Activated CD8-positive, alpha-beta memory T cell treated with anti-CD3 and anti-CD28 coated beads, Interleukin-2, amount 50 U/mL, for 4 hours (primary cell): ENCODE measurements at places on chromosomes 7 and 10.

DNA sequence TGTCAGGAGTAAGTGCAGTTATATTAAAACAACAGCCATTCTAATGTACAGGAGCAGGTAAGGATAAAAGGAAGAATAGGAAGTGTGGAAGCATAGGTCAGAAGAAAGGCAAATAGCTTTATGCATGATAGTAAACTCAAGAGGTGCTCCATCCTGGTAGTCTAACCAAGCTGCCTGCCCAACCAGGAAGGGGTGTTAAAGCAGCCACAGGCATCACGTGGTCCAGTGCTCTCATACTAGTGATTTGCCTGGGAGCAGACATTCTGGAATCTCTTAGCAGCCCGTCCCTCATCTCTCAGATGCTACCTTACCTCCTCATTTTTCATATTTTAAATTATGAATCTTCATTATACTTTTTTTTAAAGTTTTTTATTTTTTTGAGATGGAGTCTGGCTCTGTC is 18.5 kb downstream of the ABRAXAS2 start:
- no peak for DNase-seq

DNA sequence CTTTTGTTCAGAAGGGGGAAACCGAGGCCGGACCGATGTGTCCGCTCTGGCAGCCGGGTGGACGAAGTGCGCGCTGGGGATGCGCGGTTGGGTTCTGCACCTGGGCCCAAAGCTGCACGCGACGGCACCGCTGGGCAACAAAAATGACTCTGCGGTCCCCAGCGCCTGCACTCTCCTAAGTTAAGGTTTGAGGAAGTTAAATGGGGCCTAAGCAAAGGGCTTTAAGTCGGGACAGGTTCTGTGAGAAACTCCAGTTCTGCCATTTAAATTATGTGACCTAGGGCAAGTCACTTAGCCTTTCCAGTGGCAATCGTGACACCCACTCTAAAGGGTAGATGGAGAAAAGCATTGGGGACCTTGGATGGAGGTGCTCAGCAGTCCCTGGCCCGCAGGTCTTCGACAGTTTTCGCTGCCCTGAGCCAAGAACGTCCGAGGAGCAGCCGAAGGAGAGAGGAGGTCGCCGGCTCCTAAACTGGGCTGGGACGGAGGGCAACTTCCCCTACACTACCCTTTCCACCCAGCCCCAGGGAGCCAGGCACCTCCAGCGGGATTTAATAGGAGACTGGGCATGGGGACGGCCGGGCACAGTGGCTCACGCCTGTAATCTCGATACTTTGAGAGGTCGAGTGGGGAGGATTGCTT is 534 bp upstream of the ACBD5 start:
- DNase-seq: no peak

DNA sequence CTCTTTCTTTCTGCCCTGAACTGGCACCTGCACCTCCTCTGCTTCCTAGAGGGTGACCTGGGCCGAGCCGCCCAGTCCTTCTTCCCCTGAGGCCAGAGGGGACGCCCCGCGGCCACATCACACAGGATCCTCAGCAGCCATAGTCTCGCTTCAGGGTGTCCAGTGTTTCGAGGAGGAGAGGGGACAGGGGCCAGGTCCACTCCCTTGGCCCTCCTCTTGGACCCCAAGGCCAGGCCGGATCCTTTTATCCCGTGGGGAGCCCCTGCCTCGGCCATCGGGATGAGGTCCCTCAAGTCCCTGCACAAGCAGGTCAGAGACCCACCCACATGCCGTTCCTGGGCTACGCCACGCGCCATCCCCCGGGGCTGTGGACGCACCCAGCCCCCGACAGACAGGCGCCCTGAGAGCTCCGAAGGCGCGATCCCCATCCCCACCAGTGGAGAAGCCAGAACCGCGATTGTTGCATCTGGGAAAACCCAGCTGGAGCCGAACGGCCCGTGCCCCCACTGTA is 3.6 kb downstream of the BHLHA15 start:
- DNase-seq: no peak

DNA sequence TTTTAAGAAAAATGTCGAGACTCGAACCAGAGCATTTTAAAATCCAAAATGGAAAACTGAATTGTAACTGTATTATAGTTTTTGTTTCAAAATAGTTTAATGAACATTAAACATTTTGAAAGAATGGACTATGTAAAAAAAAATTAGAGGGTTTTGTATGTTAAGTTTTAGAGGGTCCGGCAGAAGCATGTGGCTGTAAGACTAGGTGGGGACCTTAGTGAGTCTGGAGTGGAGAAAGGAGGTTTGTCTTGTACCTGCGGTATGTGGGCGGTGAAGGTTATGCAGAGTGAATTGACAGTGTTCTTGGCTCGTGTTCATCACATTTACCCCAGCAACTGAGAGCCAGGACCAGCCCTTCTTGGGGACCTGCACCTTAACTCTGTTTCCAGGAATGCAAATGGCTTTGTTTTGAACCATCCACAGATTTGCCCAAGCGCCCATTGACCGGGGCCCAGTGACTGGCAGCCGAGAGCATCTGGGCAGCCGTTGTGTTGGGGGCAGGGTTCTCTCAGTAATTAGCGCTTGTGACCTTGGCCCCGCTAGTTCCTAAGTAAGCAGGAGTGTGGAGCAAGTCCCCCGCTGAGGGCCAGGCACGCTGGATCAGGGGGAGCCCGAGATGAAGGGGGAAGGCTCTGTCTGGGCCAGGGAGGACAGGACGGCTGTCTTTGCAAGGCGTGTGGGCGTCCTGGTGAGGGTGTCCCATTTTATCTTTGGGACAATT is 1.4 kb upstream of the KLF6 start:
- DNase-seq: no peak

DNA sequence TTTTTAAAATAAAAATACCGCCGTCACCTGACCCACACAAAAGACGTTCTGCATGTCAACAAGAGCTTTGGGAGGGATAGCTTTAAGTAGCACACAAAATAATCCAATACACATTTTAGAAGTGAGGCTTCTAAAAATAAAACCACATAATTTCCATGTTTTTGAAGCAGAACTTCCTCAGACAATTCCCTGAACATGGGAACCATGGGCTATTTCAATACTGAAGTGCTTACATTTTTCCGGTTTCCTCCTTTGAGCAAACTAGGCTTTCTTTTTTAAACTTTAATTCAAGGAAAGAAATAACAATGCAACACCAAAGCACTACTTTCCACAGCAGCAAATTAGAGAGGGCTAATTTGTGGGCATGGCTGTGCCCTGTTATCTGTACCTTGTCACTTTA is 59.9 kb downstream of the ELMO1 start:
- no peak for DNase-seq

- no peak for DNase-seq
Measured at GRCh38 chr7:84190016-84190705, 4.4 kb downstream of the SEMA3A start.

- DNase-seq: no peak
Measured at GRCh38 chr7:150964593-150965111, 13.5 kb downstream of the KCNH2 start.

GRCh38 chr7:84162584-84162983 is 32.0 kb downstream of the SEMA3A start:
- no peak for DNase-seq

- no peak for DNase-seq
Measured at GRCh38 chr10:111017098-111017497, 59.7 kb upstream of the ADRA2A start.

DNA sequence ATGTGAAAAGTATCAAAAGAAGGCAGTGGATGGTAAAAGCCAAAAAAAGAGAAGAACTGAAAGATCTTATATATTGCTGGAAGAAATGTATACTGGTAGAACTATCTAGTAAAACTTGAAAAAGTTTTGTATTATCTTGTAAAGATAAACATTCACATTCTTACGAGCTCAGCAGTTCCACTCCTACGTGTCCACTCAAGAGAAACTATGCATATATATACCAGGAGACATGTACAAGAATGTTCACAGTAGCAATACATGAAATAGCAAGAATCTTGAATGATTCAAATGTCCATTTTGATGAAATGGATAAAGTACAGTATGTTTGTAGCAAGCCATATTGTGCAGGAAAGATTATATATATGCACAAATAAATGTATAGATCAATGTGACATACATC is 155.0 kb downstream of the RNF133 start:
- no peak for DNase-seq

DNA sequence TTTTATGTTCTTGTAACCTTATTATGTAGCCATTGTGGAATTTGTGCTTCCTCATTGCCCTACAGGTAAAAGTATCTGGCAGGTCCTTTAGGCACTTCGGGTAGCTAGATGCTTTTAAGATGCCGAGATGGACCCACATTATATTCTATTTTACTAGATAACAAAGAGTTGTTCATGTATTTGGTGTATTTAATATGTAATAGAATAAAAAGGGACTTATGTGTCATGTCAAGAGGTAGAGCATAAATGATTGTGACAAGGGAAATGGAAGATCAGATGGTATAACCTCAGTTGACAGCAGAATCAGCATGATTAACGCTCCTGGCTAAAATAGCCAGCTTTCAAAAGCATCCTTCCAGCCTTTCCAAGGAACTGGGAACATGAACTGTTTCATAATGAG is 50.6 kb downstream of the NPY start:
- DNase-seq: no peak

GRCh38 chr10:93255546-93255945 is 181.9 kb downstream of the CYP26A1 start:
- no peak for DNase-seq

DNA sequence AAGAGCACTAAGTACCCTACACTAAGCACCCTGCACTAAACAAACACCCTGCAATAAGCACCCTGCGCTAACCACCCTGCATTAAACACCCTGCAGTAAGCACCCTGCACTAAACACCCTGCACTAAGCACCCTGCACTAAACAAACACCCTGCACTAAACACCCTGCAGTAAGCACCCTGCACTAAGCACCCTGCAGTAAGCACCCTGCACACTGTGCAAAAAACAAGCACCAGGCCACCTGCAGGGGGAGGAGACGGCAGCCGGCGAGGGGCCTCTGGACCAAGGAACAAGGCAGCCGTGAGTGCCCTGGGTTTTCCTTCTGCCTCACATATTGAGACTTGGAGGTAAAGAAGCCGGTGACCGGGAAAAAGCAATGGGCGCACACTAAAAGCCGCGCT is 30.2 kb downstream of the KNDC1 start:
- no peak for DNase-seq

- DNase-seq: no peak
Measured at GRCh38 chr7:4073750-4074149, 608.3 kb upstream of the FOXK1 start.

GRCh38 chr7:75950111-75950681 is 35.2 kb downstream of the POR start:
- DNase-seq: no peak

DNA sequence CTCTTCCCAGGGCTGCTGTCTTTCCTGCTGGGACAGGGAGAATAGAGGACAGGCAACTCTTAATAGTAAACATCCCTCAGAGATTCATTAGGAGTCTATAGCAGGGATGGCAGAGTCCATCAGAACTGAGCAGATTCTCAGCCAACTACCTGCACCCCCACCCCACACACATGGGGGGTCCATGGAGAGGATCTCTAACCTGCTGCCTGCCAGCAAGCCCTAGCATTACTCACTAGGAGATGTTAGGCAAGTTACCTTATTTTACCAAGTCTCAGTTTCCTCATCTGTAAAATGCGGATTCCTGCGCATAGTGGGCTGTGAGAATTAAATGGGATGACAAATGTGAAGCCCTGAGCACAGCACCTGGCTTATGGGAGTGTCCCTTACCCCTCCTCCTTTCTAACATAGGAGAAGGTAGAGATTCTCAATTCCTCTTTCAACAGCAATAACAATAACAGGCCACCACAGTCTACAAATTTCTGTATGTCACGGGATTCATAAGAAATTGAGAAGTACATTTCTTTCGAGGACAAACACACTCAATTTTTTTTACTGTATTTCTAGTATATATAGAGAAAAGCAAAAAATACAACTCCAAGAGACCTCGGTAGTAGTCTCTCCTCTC is 23.8 kb upstream of the WDR11 start:
- DNase-seq: no peak
